ENCODE measurements at places on chromosomes 6 and 20.

DNA sequence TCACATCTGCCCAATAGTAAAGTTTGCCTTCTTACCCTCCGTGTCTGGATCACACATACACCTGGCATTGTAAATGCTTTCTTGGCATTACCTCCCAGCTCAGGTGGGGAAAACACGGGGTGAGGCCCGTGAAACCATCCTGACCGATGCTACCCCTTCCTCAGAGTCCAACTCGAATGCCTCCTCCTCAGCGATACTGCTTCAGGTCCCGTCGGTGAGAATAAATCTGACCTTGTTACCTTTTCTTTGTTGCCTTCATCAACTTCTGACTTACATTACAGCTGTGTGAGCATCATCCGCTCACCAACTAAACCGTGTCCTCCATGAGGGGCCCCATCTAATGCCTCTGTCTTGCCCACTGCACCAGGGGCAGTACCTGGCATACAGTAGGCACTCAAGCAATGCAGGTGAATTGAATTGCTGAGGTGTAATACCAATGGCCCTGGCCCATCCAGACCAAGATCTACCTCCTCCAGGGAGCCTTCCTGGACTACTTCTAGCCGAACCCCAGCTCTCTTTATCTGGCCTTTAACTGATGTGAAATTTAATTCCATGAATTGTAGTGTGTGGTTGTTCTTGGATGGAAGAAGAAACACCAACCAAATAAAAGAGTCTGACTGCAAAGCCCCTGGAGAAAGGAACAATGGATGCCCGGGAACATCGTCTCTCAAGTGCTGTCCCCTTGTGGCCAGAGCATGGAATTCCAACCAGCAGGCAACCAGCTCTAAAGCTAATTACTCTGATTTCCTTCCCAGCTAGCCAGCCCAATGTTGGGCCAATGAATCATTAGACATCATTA is 141.5 kb downstream of the ANKRD60 start:
- no peak for DNase-seq

DNA sequence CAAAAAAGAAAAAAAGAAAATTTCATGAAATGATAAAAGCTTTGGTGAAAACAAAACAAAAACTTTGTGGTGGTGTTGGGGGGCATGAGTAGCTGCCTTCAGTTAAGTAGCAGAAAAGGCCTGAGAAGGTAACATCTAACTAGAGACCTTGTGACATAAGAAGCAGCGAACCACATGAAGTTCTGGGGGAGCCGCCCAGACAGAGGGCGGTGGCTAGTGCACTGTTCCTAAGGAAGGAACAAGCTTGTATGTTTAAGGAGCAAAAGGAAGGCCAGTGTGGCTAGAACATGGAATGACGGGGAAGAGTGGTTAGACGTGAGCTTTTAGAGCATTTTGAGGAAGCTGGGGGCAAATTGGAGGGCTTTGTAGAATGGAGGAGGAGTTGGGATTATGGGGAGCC is 7.5 kb upstream of the RSPH3 start:
- no peak for DNase-seq

GRCh38 chr6:39361657-39362486 is 39.4 kb upstream of the KCNK16 start:
- peak; percentile 23 for DNase-seq

DNA sequence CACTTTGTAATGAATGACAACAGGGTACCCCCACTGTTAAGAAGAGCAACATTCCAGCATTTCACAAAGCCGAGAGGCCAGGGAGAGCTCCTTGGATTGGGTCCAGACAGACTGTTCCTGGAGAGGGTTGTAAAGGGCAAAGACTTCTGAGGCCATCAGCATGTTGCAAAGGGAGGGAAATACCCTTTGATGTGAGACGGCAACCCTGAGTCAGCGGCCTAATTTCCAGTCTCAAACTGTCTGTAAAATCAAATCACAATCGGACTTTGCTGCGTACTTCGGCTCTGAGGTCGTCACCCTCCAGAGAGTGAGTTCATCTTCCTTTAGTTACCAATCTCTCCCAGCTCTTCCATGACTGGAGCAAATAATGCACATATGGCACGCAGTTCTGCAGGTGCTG is 101.0 kb upstream of the DTNBP1 start:
- no peak for DNase-seq

GRCh38 chr20:3753098-3753497 is 14.5 kb downstream of the ADISSP start:
- DNase-seq, result peak; percentile 57

- no peak for DNase-seq
Measured at GRCh38 chr6:133241901-133242636, 912 bp downstream of the EYA4 start.

GRCh38 chr6:81758221-81758620 is 5.7 kb upstream of the TENT5A start:
- no peak for DNase-seq

DNA sequence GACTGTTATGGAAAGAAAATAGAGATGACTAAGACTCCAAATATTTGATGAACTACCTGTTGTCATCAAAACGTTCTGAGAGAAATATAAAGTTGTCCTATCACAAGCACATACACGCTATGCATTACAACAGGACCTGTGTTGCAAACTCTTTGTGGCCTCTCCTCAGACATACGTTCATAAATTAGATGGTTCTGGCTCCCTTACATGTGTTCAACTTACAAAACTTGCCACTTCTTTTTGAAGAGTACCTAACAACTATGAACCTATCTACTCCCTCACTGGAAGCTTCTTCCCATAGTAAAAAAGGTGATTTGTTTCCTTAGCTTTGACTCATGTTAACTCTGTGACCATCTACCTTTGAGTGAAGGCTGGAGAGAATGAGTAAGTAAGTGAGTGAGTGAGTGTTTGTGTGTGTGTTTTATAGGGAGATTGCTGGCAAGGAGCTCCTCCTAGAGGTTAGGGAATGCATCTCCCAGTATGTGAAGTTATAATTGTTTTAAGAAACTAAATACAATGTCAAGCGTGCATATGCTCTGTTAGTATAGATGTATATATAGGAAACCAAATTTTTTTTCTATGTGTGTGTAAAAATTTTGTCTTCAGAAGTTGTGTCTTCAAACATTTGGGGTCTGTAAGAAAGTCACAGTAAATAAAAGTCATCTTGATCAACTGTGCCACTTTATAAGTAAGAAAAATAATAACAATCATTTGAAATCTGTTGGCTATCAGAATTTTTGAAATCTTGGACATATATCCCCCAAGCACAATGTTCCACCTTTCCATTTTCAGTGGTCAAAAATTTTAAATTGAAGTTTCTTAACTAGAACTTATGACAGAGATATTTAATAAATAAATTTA is 1211.1 kb upstream of the GJE1 start:
- no peak for DNase-seq

DNA sequence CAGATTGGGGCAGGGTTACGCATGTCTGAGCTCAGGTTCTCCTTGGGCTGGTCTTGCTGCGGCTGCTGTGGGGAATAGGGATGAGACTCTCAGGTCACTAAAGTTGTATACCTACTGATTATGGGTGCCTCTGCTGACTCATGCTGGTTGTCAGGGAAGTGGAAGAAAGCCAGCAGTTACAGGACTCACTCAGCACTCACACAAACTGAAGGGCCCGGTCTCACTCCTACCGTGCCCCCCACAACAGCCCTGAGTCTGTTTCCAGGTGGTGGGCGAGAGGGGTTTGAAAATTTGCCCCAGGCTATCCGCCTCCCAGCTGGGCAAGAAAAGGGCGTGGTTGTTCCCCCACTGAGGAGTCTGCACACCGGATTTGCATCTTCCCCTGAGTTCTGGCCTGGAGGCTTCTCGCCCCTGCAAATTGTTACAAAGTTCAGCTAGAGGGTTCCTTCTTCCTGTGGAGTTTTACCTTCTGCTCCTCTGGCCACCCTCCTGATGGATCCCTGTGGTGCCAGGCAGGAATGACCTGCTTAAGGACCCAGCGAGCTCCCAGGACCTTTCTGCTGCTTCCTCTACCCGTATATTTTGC is 659.2 kb downstream of the HDGFL1 start:
- DNase-seq, result no peak
